Activated T-cell treated with anti-CD3 and anti-CD28 coated beads, Interleukin-2, amount 50 U/mL, for 24 hours (primary cell): ENCODE measurements at places on chromosomes 7 and 10.
A peak's percentile ranks its signal among the peaks of the same experiment; 100 is the strongest.

DNA sequence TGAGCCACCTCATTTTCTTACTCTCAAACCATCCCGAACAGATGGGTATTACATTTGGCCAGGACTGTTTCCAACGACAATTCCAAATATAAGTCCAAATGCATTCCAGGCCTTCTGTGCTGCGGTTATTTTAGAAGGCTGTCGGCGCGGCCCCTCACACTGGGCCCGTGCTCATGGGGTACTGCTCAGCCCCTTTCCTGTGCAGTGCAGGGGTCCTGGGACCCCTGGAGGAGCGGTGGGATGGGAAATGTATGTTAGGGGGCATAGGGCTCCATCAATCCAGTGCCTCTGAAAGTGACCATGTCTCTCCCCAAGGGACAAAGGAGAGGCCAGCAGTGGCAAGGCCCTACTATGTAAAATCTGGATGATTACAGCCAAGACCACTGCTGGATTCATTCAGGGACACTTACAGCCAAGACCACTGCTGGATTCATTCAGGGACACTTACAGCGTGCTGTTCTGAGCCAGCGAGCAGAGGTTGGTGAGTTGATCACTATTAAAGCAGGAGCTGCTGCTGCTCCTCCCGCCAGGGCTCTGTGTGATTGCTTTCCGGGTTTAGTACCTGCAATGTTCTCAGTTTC is 66.3 kb downstream of the CHST15 start:
- no peak for DNase-seq

GRCh38 chr10:114504769-114505579 is 100.7 kb upstream of the AFAP1L2 start:
- no peak for DNase-seq

- DNase-seq = no peak
Observed at GRCh38 chr7:18059171-18059570, 31.5 kb upstream of the PRPS1L1 start.

DNA sequence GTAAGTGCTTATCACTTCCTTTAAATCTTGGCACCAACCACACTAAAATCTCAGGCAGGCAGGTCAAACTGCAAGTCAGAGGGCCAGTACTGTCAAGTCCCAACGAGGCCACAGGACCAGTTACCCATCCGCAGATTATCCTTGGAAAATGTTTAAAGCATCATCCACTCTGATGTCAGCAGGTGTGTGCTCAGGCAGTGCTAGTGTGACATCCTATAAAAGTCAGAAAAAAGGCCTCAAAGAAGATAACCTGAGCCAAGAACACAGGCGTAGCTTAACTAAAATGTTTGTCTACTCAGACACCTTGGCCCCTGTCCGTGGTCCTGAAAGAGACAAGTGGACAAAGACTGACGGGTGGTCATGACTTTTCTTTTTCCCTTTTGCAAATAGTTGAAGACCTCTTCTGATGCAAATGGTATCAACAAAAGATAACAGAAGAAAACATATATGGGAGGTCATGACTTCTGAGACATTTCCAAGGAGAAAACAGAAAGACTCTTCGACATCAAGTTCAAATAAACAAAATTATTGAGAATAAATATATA is 309.3 kb downstream of the KCNMA1 start:
- no peak for DNase-seq

DNA sequence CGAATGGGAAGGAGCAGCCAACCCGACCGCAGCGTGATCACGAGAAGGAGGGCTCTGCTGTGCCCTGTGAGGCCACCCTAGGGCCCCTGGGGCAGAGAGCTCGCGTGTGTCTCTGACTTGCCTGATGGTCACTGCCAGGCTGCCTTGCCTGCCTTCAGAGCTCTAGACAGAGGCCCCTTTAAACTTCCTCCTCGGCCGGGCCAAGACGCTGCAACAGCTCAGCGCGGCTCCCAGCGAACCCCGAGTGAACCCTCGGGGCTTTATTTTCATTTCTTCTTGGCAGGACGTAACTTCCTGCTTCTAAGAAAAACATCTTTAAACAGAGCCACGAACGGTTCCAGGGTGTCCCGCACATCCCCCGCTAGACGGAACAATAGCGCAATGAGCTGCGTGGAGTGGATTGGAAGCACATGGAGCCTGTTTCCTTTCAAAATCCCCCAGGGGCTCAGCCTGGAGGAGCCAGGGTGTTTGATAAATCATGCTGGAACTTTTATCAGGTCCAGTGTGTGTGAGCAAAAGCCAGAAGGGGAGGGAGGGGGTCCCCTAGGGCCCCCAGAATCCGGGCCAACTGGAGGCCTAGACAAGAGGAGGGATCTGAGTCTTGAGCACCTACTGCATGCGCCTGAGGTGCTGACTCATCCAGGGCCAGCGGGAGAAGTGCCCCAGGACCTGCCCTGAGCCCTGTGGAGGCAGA is 134.1 kb upstream of the GDF10 start:
- DNase-seq = peak; percentile 71

GRCh38 chr7:95157381-95157780 is 167.0 kb downstream of the PON1 start:
- no peak for DNase-seq

- no peak for DNase-seq
Observed at GRCh38 chr7:95238252-95238943, 85.9 kb downstream of the PON1 start.

DNA sequence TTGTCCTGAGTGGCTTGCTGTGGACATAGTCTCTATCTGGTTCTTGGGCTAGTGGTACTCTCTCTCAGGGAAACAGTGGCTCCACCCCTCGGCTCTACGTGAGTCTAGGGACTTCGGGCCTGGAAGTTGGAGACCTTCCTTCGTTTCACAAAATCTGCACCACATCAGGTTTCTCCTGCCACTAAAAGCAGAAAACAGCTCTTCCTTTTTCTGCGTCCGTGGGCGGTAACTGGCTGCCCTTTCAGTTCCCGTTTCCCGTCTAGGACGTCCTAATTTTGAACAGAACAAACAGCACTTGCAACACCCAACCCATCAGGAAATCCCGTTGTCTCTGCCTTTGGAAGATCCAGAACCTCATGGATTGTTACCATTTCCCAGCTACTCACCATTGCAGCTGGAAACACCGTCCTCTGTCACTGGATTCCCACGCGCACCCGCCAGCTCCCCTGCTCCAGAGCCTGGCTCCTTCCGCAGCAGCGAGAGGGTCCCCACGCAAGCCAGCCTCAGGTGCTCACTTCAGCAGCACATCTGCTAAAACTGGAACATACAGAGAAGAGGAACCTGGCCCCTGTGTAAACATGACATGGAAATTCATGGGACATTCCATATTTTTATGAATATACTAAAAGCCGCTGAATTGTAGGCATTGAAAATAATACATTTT is 311.4 kb upstream of the AKR1E2 start:
- DNase-seq = no peak

DNA sequence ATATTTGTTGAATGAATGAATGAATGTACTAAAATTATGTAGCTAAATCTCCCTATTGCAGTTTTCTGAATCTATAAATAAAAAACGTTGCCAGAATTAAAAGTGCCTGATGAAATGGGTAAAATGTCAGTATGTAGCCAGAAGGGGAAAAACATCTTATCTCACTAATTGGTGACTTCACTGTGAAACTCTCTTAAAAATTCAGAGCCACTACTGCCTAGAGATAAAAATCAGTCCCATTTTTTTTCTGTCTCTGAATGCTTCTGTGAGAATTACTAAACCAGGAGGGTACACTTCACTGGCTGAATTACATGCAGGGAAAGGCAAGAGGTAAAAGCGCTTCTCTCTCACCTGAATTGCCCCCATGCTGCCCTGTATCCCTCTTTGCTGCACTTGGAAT is 69.6 kb upstream of the HPS1 start:
- DNase-seq = no peak

DNA sequence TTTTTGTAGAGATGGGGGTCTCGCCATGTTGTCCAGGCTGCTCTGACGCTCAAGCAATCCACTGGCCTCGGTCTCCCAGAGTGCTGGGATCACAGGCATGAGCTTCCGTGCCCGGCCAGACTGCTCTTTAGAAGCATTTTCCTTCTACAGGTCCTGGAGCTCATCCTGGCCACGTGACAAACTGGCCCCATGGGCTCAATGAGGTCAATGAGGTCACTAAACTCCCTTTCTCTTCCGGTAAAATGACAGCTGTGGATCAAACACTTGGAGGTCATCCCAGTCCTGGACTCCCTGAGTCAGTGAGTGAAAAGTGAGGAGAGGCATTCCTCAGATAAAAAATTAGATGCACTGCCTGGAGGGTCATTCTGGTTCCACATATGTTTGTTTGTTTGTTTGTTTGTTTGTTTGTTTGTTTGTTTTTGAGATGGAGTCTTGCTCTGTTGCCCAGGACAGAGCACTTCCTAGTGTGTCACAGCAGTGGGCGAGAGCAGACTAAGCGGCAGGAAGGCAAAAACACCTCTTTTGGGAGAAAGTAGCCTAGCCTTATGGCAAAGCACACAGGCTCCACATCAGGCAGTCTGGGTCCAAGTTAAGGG is 134.9 kb downstream of the TNS3 start:
- no peak for DNase-seq

- DNase-seq = no peak
Observed at GRCh38 chr10:121405096-121405495, 193.1 kb downstream of the FGFR2 start.

GRCh38 chr10:103803941-103804340 is 51.4 kb downstream of the SH3PXD2A start:
- DNase-seq = no peak

DNA sequence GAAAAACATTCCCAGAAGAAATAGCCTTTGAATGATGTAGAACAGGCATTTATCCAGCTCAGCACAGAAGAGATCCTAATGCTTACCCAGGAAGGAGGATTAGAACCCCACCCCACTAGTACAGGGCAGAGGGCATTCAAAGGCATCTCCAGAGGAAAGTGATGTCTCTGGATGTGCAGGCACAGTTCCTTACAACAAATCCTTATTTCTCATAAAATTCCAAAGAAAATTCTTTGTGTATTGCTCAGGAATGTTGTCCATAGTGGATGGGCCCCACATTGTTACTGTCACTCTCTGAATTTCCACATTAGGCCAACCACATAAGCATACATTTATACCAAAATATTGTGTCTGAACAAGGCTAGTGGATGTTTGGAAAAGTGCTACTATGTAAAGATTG is 243.0 kb downstream of the ADRA2A start:
- no peak for DNase-seq

- DNase-seq = no peak
Observed at GRCh38 chr10:113415246-113415645, 137.6 kb upstream of the HABP2 start.

DNA sequence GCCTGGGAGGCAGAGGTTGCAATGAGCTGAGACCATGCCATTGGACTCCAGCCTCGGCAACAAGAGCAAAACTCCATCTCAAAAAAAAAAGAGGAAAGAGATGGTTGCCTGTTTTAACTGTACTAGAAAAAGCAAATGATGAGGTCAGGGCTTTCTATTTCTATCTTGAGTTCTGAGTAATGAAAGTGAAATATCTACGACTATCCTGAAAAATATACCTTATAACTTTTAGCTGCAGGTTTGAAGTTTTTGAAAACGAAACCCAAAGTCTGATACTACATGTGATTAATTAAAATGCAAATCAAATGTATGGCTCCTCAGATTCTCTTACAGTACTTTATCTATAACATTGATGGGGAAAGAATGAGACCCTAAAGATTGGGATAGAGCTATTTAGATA is 636.2 kb upstream of the LRRN3 start:
- no peak for DNase-seq

DNA sequence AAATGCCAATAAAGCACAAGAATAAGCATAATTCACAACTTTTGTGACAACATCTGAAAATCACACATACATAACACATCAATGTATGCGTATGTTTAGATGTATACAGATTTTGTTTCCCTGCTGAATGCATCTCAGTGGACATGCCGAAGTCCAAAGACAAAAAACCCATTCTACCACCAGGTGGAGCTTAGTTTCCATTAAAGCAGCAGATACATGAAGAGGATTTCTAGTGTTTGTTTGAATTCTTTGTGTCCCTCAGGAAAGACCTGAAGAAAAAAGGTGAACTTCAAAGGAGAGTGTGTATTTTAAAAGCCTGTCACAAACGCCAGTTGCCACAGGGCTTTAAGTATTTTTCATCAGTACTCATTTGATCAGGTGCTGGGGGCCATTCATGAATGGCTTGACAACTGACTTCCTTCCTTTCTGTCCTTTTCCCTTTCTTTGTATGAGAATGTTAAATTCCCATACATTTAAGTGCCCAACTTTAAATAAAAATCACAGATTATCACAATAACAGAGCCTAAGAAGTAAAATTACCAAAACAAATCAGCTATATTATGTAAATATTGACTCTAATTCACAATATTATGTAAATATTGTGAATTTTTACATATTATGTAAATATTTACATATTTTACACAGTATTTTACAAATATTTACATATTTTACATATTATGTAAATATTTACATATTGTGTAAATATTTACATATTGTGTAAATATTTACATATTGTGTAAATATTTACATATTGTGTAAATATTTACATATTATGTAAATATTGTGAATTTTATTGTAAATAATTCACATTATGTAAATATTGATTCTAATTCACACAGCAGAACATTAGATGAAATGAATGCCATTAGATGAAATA is 343.0 kb downstream of the CRPPA start:
- no peak for DNase-seq

- no peak for DNase-seq
Observed at GRCh38 chr7:88737632-88738031, 21.9 kb upstream of the ZNF804B start.

GRCh38 chr7:91342346-91342745 is 78.1 kb downstream of the FZD1 start:
- no peak for DNase-seq

GRCh38 chr10:102628451-102628911 is 15.8 kb upstream of the TRIM8 start:
- no peak for DNase-seq

DNA sequence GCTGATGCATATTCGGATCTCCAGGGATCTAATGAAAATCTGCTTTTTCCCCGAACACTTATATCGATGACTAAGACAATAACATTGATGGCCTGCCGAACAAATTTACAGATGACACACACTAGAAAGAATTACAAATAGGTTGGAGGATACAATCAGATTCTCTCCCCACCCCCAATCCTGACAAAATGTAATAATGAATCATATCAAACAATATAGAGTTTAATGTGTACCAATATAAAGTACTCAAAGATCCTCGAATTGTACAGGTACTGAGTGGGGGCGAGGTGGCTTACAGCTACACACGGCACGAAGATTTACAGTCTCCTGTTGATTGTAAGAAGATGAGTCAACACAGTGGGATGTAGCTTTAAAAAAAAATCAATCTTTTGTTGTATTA is 182.7 kb upstream of the MKLN1 start:
- no peak for DNase-seq

GRCh38 chr7:130070861-130071622 is 708 bp downstream of the KLHDC10 start:
- no peak for DNase-seq

DNA sequence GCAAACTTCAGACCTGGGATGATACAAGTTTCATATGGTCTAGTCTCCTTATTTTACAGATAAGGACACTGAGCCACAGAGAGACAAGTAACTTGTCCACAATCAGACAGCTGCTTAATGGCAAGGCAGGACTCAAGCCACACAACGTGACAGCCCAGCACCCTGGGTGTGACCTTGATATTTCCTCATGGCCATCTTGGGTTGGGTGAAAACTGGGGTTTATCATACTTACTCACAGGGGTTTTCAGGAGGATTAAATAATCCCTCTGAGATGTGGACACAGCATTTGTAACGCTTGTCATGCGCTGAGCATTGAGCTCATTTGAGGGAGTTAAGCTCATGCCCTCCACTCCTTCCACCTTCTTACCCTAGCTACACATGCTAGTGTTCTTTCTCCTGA is 58.0 kb downstream of the ABLIM1 start:
- no peak for DNase-seq
